ENCODE measurements at places on chromosomes 2 and 18.

GRCh38 chr2:226031647-226032501, 632.4 kb downstream of the NYAP2 start:
- no peak for DNase-seq

DNA sequence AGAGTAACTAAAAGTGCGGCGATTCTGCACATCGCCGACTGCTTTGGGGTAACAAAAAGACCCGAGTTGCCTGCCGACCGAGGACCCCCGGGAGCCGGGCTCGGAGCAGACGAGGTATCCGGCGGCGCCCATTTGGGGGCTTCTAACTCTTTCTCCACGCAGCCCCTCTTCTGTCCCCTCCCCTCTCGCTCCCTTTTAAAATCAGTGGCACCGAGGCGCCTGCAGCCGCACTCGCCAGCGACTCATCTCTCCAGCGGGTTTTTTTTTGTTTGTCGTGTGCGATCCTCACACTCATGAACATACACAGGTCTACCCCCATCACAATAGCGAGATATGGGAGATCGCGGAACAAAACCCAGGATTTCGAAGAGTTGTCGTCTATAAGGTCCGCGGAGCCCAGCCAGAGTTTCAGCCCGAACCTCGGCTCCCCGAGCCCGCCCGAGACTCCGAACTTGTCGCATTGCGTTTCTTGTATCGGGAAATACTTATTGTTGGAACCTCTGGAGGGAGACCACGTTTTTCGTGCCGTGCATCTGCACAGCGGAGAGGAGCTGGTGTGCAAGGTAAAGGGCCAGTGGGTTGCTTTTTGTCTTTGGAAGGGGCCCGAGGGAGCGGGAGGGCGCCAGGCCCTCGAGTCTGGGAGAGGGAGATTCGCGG, 1.4 kb downstream of the TRIB2 start:
- DNase-seq = peak; percentile 50

GRCh38 chr18:55390898-55391297, 197.1 kb downstream of the TCF4 start:
- DNase-seq = no peak

DNA sequence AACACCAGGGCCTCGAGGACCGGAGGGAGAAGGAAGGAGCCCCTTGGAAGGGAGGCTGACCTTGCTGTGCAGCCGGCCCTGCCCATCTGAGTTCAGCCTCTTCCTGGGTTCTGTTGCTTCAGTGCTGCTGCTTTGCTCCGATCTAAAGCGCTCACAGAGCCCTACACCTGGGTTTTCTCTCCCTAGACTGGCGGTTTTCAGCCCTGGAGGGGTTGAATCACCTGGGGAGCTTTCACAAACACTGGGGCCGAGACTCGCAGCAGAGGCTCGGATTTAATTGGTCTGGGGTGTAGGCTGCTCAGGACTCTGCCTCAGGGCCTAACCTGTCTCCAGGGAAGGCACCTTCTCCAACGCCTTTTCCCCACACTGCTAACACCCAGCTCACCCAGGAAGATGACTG, 40.9 kb upstream of the SMAD7 start:
- DNase-seq = no peak

DNA sequence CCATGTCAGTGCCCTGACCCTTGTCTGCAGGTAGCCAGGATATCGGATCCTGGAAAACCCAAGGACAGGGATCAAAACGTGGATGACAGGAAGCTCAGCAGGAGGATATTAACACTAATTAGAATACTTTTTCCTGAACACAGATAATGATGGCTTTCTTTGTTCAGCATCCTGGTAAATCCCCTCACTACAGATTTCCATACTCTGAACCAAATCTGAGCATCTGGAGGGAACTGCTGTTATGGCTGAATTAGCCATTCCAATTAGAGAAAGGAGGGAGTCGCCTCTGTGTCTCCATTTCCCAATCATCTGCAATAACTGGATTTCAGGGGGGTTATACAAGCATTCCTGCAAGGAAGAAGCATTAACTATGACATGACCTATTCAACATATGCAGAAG, 24.4 kb downstream of the CXCR4 start:
- no peak for DNase-seq

DNA sequence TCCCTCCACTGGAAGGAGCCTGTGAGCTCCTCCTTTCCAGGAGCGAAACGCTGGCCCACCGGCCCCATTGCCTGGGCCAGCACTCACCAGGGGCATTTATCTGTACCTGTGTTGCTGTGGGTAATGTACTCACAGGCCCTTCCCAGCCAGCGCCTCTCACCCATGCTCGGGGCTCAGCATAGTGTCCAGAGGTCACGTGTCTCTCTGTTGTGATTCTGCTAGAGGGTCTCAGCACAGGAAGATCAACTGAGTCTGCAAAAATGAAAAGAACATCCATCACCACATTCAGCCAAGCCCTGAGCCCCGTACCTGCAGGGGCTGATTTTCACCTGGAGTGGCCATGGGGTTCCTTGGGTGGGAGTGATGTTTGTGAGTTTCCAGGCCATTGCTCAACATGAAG, 103.1 kb upstream of the TPO start:
- no peak for DNase-seq

DNA sequence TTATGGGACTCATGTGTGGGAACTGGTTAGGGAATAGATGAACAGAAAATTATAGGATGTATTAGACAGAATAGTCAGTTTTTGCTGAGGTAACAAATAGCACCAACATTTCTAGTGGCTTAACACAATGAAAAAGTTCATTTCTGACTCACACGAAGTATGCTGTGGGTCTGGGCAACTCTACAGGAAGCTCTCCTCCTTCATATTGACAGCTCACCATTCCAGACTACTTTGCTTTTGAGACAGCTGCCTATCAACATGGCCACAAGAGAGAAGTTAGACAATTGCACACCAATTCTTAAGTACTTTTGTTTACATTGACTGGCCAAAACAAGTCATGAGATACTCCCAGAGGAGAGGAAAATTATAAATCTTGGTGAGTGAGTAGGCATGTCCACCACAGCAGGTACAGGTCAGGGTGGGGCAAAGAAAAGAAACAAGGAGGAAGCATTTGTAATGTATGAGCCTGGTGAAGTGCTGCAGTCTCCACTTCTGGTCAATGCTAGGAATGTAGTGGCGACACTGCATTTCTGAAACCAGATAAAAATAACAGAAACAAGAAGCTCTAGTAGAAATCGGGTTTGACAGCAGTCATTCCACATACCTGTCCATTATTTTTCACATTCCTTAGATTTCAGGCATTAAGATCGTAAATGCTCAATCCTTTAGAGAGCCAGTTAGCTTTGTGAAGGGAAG, 141.6 kb downstream of the ICOS start:
- DNase-seq = no peak

DNA sequence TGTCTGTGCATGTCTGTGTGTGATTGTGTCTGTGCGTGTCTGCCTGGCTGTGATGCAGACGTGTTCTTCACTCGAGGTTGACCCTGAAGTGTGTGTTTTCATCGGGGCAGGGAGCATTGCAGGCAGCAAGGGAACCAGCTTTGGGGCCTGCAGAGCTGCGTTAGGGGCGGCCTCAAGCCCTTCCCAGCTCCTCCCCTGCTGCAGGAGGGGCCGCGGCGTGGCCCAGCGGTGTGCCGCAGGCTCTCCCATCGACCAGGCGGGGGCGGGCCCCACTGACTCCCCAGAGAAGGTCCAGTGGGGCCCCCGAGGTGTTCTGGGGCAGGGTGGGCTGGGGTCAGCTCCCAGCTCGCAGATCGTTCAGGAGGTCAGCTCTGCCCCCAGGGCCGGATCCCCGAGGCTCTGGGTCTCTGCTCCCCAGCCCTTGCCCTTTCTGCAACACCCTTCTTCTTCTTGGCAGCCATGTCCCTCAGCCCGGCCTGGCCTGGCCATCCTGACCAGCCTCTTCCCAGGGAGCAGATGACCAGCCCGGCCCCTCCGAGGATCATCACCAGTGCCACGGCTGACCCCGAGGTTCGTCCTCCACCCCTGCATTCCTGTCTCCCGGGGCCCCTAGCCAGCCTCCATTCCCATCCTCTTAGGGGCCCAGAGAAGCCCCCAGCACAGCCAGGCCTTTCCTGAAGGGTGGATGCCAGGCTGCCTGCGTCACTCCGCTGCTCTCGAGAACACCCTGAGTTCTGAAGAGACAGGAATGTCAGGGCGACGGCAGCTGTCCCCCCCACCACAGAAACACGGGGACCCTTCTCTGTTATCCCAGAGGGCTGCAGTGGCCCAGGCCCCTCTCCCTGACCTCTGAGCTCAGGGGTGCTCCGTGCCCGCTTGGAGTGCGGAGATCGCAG, 11.1 kb upstream of the KLHL30 start:
- no peak for DNase-seq

GRCh38 chr18:27184115-27185024, 738 bp downstream of the CHST9 start:
- DNase-seq = no peak

DNA sequence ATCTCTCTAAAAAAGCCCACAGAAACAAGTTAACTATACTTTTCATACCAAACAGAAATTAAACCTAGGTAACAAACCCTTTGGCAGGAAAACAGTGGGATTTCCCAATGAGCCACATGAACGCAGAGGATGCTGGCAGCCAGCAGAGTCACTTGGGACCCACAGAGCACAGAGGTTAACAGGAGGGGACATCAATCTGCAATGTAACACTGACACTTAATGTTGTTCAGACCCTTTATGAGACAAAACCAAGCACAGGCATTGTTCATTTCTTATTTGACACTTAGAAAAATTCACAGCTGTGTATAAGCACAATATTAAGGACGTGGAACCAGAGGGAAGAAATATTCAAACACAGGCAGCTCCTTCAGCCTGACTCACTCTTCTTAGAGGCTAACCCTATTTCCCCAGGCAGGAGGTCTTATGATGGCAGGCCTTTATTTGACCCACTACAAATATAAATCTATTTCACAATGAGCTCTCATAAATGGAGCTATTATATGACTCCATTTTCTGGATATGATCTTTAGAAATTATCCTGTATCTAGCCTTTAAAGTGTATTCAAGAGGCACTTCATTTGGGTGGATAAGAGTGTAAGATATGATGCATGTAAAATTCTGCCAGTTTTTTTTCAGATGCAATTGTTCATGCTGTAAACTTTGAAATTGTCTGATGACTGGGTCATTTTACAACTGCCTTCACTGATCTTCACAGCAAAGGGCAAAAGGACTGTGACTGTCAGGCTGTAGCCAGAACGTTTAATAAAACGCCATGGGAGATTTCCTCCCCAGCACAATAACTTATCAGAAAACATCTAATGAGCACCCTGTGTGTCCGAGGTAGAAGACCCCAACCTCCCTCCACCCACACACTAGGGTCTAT, 132.8 kb upstream of the SATB2 start:
- no peak for DNase-seq

DNA sequence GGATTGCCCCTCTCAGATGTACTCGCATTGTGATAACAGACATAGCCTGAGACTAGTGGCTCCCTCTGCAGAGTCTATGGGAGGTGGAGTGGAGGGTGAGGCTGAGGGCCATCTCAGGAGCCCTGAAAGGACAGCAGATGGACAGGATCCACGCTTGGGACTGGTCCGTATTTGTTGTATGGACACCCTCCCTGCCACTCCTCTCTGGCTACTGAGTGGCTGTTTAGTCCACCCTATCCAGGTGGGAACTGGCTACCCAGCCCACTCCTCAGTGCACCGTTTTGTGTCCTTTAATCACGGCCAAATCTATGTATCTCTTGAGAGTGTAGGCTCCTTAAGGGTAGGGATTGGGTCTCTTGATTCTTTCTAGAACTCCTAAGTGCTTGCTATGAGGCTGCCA, 4.5 kb upstream of the GLI2 start:
- no peak for DNase-seq

DNA sequence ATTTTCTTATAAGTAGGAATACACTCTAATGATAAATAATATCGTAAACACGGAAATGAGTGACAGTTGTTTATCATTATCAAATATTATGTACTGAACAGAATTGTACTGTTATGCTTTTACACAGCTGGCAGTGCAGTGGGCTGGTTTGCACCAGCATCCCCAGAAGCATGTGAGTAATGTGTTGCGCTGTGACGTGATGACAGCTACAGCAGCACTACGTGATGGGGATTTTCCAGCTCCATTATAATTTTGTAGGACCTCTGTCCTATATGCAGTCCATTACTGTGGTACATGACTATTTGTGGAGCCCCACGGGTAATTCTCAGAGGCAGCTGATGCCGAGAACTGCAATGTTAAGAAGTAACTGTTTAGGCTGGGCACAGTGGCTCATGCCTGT, 77.3 kb upstream of the ATG16L1 start:
- no peak for DNase-seq

DNA sequence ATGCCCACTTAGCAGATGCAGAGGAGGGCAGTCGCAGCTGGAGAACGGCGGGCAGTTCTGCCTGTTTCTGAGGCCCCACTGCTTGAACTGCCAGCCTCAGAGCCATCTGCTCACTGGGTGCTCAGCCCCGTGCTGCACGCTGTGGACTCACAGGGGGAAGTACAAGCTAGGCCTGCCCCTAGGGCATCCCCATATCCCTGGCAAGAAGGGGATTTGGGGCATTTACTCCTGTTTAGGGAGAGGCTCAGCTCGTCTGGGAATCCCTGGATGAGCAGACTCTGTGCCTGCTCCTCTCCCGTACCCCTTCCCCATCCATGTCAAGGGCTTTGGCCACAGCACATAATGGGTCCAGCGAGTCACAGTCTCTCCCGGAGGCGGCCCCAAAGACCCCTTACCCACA, 169.8 kb upstream of the PKDCC start:
- DNase-seq = no peak

GRCh38 chr2:73963385-73964120, 21.2 kb upstream of the TET3 start:
- no peak for DNase-seq

DNA sequence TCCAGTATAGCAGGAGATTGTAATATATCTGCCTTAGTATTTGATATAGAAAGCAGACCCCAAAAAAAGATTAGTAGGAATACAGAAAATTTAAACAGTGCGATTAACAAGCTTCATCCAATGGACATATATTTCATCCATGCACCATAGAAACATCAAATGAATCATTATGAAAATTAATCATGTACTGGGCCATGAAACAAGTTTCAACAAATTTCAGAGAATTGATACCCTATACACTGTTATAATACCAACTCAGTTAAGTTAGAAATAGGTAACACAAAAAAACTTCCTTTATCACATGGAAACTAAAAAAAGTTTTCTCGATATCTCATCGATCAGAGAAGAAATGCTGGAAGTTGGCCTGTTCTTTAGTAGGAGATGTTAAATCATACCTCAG, 192.1 kb upstream of the STON1 start:
- DNase-seq = no peak
